ENCODE measurements at places on chromosomes 1 and 21. TPM values are rescaled to one million over a fixed set of nuclear protein-coding genes. Genes with fewer than 3 reads are reported as not detected.

The CD2 gene
- total RNA-seq = 0.44 TPM

The PLA2G2D gene
- total RNA-seq = not detected

The RBM11 gene
- total RNA-seq = 2.9 TPM

The IVL gene
- not detected for total RNA-seq

The NHLH1 gene
- 0.70 TPM for total RNA-seq

The GCSAML gene
- total RNA-seq = not detected

The TMPRSS3 gene
- 0.25 TPM for total RNA-seq

The PTGER3 gene
- 0.50 TPM for total RNA-seq

The SH2D1B gene
- not detected for total RNA-seq

The NOS1AP gene
- 14.7 TPM for total RNA-seq

The TRIM67 gene
- not detected for total RNA-seq

The MROH9 gene
- not detected for total RNA-seq

The FCER1A gene
- not detected for total RNA-seq

The SPRR2A gene
- total RNA-seq = not detected

The OVAAL gene
- not detected for total RNA-seq

The MAD2L2 gene
- total RNA-seq = 305 TPM

The INSRR gene
- not detected for total RNA-seq

The NUP210L gene
- total RNA-seq = not detected

The LAX1 gene
- total RNA-seq = not detected

The MYOCOS gene
- not detected for total RNA-seq

The C1orf87 gene
- total RNA-seq = 0.16 TPM

The REN gene
- not detected for total RNA-seq

Measured in WTC11 (cell line).